ENCODE measurements at places on chromosomes 16 and 17.

- DNase-seq, result peak; percentile 22
Observed at GRCh38 chr17:48307814-48308411, 122.1 kb downstream of the SKAP1 start.

DNA sequence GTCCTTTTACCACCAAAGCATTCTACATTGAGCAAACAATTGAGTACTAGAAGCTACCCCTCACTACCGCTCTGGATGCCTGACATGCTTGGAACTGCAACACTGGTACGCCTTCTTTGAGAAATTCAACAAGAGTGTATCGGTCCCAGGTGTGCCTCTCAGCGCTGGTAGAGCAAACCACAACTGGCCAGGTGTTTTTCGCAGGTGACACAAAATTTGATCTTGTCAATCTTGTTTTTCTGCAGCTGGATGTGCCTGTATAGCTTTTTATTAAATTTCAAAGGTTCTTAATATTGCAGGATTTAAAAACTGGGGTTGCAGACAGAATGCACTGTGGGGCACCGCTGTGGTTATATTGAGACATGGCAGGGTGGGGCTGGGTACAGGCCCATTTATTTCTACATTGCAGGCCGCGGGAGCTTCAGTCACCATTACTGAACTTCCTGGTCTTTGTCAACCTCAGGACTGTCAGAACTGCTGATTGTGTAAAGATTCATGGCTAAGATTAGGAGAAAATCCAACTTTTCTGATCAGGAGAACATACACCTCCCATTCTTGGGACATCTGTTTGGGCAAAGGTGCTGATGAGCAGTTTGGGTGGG is 4.5 kb upstream of the SNX20 start:
- no peak for DNase-seq

GRCh38 chr16:52068447-52069074 is 478.4 kb downstream of the TOX3 start:
- no peak for DNase-seq

DNA sequence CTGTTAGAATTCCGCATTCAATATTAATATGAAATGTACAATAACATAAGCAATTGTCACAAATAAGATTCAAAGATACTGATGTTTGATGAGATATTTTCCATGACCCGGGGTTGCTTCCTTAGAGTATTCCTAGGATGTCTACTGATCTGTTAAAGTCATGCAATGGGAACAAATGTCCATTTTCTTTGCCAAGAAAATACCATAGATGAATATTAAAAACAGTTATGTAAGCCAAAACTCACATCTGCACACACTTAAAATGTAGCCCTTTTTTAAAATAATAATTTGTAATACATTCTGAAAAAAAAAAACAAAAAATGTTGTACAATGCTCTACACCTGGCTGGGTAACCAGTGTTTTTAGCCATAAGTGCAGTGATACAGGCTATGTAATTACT is 259.4 kb upstream of the AXIN2 start:
- no peak for DNase-seq

DNA sequence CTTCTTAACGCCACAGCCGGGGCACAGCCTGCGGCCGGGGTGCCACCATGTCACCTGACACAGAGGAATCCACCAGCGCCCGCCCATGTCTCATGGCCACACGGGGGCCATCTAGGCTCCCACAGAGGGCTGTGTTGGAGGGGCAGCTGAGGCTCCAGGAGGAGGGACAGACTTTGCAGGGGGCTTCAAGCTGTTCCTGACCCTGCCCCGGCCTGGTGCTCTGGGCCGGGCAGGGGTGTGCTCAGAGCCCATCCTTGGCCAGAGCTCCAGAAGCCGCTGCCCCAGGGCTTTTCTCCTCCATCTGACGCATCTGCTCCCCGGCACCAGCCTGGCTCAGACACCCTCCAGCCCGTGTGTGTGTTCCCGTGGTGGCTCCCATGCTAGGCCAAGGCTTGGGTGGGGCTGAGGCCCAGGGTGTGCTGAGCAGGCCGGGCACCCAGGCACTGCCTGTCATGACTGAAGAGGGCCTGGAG is 7.8 kb upstream of the SLC38A10 start:
- DNase-seq, result no peak
